ENCODE measurements at places on chromosomes 5 and 9. TPM values are rescaled to one million over a fixed set of nuclear protein-coding genes. Genes with fewer than 3 reads are reported as not detected.

DNA sequence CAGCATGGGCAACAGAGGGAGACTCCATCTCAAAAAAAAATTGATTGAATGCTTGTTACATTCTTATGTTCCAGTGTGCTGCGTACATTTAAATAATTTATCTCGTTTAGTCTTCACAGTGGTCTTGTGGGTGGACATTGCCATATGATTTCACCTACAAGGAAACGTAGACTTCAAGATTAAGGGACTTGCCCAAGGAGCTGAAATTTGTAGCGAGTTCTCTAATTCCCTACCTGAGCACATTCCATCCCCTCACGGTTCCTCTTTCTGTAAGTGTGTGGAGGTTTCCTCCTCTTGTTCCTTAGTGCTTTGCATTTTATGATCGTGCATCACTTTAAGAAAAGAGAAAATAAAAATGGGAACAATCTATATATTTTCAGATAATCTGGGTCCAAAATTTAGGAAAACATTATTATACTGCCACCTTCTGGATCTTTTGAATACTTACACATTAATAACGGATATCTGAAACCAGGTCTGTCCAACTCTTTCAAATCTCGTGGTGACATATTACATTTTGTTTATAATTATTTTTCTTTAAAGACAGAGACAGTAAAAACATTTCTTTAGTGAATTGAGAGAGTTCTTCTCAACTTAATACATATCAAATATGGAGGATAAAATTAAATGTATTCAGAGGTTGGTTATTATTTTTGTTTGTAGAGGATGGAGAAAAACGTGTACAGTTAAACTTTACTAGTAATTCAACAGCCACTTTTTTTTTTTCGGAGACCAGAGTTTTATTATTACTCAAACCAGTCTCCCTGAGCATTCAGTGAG lies 29.9 kb upstream of the C7 start:
- DNase-seq: no peak

DNA sequence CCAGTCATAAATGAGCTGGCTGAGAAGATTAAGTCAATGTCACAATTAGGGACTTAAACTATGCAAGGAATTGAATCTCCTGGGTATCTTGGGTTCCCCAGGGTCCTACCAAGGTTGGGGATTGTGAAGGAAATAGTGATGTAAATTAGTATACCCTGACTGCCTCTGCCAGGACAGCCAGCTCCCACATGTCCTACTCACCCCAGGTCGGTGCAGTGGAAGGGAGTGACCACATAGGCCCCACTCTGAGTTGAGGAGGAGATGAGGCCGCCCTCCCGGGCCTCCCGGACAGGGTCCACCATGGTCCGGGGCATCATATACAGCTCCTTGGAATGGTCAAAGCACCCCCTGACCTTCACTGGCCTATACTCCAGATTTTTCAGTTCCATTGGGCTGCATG lies 2.7 kb downstream of the SURF1 start:
- no peak for DNase-seq

DNA sequence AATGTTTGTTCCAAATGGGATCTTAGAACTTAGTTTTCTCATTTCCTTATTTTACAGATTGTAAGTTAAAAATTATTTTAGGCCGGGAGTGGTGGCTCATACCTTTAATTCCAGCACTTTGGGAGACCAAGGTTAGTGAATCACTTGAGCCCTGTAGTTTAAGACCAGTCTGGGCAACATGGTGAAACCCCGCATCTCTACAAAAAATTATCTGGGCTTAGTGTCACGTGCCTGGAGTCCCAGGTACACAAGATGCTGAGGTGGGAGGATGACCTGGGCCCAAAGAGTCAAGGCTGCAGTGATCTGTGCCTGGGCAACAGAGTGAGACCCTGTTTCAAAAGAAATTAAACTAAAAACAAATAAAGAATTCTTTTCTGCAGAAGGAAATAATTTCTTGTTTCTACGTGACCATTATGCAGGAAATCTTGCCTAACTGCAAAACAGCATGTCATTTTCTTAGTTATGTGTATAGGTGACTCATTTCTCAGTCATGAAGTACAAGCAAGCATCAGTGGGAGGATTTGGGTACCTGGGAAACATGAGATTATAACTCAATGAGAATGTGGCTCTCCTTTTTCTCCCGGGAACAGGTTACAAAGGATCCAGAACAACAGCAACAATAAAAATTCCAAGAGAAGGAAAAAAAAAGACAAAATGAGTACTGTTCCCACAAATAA lies 375.1 kb upstream of the ST8SIA4 start:
- no peak for DNase-seq

DNA sequence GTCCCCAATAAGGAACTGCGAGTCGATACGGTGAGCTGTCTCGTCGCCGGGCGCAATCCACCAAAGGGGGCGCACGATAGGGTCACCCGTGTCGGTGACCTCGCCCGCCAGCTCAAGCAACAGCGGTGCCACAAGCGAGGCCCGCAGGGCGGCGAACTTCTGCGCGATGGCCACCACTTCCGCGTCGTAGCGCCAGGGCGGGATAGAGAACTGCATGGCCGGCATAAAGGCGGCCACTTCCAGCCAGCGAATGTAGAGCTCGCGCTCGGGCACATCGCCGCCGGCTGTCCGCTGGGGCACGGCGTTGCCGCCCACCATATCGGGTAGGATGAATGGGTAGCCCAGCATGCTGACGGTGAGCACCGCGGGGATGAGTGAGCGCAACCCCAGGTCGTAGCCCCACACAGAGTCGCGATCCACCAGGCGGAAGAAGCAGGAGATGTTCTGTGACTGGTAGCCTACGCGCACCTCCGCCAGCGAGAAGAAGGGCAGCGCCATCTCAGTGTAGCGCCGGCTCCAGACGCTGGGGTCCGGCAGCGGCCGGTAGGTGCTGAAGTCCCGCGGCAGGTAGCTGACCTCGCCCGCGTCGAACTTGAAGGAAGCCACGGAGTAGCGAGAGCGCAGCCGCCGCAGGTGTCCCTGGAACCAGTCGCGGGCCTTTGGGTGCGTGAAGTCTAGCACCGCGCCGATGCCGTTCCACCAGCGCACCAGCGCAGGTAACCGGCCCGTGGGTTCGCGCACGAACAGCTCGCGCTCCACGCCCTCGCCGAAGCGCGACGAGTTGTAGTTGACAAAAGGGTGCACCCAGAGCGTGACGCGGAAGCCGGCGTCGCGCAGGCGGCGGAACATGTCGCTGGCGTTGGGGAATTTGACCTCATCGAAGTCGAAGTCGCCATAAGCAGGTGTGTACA lies 5.5 kb downstream of the MYORG start:
- no peak for DNase-seq

The TNC gene
- total RNA-seq: 6.3 TPM
